Memory B cell (primary cell): ENCODE measurements at places on chromosomes 3 and 15.
A peak's percentile ranks its signal among the peaks of the same experiment; 100 is the strongest.

DNA sequence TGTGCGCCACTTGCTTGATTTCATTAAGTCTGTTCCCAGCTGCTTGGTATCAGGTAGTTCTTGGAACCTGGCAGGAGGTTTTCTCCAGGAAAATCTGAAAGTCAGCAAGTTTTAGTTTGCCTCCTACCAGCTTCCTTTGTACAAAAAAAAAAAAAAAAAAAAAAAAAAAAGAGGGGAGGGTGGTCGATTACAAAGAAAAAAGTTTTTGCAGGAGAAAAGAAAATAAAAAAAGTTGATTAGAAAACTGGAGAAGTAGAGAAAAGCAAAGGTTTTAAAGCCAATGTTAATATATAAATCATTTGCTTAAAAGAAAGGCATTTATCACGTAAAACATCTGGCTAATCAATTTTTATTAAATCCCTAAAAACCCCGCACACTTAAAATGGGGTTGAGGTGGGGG is 5.9 kb downstream of the EPHA3 start:
- no peak for DNase-seq

GRCh38 chr15:46354443-46354842 is 719.6 kb downstream of the SQOR start:
- DNase-seq: no peak

- DNase-seq: no peak
Measured at GRCh38 chr15:100526027-100526481, 2.7 kb downstream of the CERS3 start.

DNA sequence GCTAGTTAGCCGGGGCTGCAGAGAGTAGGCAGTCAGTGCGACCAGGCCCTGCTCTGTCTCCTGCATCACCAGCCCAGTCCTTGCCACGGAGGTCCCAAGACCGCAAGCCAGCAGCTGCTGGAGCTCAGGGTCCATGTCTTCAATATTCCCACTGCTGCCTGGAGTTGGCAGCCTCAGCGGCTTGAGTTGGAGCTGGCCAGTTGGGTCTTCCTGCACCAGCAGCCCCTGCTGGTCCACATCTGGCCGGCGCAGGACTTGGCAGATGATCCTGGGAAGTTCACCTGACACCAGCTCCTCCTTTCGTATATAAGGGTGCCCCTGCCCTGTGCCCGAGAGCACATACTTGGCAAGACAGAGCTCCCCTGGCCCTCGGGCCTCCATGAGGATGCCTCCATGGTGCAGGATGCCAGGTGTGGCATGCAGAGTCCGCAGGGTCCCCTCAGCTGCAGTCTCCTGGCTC is 5.7 kb downstream of the XIRP1 start:
- no peak for DNase-seq

GRCh38 chr3:127209840-127210653 is 17.1 kb downstream of the PRR23E start:
- DNase-seq: no peak

DNA sequence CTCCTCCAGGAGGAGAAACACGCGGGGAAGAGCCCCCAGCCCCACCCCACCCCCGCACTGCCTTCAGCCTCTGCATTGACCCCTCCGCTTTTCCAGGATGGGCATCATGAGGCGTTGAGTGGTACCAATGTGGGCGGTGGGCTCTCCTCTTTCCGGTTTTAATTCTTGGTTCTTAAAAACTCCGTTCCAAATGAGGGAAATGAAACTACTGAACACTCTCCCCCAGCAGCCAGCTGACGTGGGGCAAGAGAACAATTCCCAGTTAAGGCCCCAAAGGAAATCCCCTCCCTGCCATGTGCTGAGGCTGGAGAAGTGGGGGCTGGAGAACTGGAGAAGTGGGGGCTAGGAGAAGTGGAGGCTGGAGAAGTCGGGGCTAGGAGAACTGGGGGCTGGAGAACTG is 5.3 kb upstream of the NRROS start:
- DNase-seq: peak; percentile 55

- no peak for DNase-seq
Measured at GRCh38 chr3:126456211-126456610, 19.5 kb downstream of the ZXDC start.

GRCh38 chr15:50119063-50120040 is at the start of gene ATP8B4:
Gene ATP8B4, minus strand, starts transcription at chr15:50119233. Its CDS starts 12,267 bp downstream, at chr15:50106966.
- DNase-seq: no peak
